Brain pericyte (primary cell): ENCODE measurements at places on chromosomes 6 and 20.

- DNase-seq = no peak
Measured at GRCh38 chr20:60591172-60591799, 633.1 kb downstream of the CDH26 start.

GRCh38 chr20:56574531-56575142 lies 41.6 kb downstream of the FAM209B start:
- no peak for DNase-seq

GRCh38 chr6:87276624-87277023 lies 45.8 kb upstream of the SMIM8 start:
- no peak for DNase-seq

DNA sequence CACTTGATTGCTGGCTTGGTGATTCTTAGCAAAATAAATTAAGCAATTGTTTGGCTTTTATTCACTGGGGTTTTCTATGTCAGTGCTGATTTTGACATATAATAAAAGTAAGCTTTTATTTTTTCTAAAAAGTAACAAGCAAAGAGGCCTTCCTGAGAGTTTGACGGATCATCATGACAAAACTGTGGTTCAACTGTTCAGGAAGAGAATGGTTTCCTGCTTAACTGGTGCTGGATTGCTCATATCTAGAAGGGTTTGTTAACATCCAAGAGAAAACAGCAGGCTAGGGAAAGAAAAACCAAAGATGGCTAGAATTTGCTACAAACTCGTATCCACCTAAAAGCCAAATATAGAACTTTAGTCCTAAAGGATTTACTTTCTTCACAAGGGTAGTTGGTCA lies 21.2 kb downstream of the SERPINB1 start:
- DNase-seq = no peak

DNA sequence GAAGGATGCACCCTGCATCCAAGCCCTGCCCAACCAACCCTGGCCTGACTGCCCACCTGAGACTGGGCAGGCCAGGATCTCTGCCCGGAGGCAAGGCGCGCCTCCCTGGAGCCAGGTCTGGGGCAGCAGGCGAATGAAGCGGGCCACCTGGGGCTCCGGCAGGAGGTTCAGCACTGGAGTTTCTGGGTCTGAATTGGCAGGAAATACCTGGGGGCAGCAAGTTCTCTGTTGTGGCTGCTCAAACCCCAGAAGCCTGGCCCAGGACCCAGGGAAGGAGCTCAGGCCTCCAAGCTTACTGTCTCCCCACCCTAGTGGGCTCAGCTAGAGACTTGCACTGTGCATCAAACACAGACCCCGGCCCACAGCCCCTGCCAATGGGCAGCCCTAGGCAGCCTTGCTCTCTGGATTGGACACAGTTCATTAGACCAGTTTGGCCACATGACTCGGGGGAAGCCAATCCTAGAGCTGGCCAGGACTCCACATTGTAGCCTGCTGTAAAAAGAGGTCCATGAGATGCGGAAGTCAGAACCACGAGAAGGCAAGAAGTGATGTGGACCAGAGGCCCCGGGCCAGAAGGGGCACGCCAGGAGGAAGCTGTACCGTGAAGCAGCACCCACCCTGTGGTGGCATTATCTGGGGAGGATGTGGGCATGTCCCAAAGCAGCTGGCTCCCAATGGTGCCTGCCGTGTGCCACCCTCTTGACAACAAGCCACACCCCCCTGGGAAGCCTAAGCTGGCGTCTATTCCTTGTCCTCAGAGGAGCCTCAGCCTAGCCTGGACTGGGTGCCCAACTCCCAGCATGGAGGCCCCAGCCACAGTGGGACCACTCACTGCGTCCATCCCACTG lies 3.1 kb downstream of the CPXM1 start:
- no peak for DNase-seq

- no peak for DNase-seq
Measured at GRCh38 chr20:50221501-50222308, 31.1 kb downstream of the CEBPB start.

DNA sequence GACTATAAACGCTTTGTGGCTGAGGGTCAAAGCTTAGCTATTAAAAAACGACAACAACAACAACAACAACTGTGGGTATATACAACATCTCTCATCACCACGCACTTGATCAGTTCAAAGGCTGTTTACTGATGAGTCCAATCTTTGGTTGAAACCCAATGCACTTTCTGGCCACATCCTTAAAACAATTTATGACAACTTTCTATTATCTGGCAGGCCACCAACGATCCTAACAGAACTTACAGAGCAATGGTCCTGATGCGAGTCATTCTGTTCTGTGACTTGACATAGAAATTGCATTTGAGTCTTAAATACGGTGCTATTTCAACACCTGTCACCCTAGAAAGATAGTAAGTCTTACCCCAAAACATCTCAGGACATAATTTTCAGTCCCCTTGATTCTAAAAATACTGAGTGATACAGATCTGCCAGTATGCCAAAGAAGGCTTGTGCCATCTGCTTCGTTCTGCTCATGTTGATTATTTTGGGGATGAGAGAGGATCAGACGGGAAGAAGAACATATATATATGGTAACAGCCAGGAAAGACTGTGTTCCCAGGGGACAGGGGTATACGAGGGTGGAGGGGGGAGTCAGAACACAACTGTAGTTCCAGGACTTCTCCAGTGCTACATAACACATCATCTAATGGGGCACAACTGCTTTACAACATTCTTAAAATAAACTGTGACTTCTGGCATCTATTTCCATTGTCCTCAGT lies 55.8 kb downstream of the PLAGL1 start:
- DNase-seq = no peak

- DNase-seq = no peak
Measured at GRCh38 chr20:19885939-19886660, 128.0 kb downstream of the RIN2 start.

DNA sequence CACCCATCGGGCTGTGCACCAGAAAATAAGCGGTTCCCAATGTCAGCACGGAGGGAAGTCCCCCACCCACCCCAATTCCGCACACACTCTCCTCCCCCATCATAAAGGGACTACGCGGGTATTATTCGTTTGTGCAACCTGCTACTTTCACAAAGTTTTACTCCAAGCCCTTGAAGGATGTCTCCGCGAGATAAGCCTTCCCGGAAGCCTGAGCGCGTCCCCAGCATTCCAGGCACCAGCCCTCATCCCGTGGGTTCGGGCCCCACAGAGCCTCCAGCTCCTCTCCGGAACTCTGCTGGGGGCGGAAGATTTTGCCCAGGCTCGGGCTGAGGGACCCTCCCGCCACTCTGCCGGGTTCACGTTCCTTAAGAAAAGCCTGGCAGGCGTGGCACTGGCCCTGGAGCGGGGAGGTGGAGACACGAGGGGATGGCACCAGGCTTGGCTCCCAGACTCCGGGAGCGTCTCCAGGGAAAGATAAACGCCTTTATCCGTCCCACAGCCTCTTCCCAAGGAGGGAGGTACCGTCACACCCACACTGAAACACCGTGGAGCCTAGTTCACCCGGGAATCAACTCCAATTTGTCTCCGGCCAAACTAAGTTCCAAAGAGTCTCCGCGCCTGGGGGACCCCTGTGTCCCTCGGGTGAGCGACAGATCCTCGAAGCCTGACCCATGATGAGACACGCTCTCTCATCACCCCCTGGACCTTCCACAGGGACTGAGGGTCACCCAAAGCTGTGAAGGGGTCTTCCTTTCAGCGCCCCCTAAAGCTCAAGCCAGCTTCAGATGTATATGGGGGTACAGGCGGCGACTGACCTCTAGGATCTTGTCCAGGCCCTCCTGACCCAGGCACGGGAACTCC lies 934 bp downstream of the KCNK5 start:
- DNase-seq = no peak

GRCh38 chr6:33839399-33840047 lies 35.7 kb upstream of the MLN start:
- DNase-seq = no peak

- DNase-seq = no peak
Measured at GRCh38 chr6:81800666-81801065, 48.2 kb upstream of the TENT5A start.

- no peak for DNase-seq
Measured at GRCh38 chr6:115270953-115271352, 789.7 kb downstream of the FRK start.

GRCh38 chr6:90922325-90922724 lies 335.5 kb upstream of the MAP3K7 start:
- DNase-seq = no peak

- no peak for DNase-seq
Measured at GRCh38 chr20:33521461-33521860, 31.6 kb downstream of the CBFA2T2 start.

- no peak for DNase-seq
Measured at GRCh38 chr6:98842342-98843180, 8.2 kb downstream of the POU3F2 start.

- DNase-seq = no peak
Measured at GRCh38 chr6:31826793-31827285, 699 bp upstream of the HSPA1B start.

DNA sequence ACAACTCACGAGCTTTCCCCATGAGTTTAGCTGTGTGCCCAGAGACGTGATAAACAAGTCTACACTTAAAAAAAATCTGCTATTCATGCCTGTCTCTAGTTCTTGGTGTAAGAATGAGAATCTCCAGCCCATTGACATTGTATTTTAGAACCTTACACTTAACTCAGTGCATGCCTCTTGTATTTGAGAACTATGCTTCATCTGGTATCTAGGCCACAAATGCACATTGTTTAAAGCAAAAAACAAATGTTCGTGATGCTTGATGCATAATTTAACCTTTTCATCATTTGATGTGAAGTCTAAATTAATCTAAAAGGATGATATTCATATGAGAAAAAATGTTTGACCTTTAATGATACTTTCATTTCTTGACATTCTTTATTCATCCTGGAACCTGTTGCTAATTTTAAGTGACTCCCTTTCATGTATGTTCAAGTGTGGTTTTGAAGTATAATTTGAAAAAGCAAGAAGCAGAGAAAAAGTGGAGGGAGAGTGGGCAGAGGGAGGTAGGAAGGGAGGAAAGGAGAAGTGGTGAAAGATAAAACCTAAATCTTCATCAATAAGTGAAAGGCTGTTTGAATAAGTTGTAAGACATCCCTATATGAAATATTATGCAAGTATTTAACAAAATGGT lies 116.9 kb downstream of the PFDN4 start:
- DNase-seq = no peak

GRCh38 chr20:43949741-43950618 lies 35.3 kb downstream of the TOX2 start:
- DNase-seq = no peak

- DNase-seq = no peak
Measured at GRCh38 chr6:120392941-120393340, 941.3 kb downstream of the TBC1D32 start.

- no peak for DNase-seq
Measured at GRCh38 chr20:3980260-3981131, 34.9 kb downstream of the RNF24 start.

GRCh38 chr20:2991532-2991931 lies 51.9 kb upstream of the GNRH2 start:
- DNase-seq = no peak

GRCh38 chr20:34829191-34829590 lies 3.7 kb upstream of the NCOA6 start:
- no peak for DNase-seq

DNA sequence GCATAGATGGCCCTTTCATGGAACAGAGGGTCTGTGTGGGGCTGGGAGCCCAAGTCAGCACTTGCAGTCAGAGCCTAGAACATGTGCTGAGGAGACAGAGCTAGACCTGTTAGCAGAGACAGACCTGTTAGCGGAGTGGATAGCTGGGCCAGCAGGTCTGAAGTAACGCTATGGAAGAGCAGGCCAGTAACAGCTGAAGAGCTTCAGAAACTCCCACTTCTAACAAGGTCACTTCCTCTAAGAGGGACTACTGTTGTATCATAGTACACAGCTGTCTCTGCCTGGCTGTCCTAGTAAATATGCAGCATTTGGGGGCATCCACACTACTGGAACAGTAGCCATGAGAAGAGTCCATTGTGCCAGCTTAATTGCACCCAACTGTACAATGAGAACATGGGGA lies 41.2 kb upstream of the POLR1H start:
- DNase-seq = no peak

GRCh38 chr6:37588735-37589108 lies 89.0 kb upstream of the CCDC167 start:
- DNase-seq = no peak

DNA sequence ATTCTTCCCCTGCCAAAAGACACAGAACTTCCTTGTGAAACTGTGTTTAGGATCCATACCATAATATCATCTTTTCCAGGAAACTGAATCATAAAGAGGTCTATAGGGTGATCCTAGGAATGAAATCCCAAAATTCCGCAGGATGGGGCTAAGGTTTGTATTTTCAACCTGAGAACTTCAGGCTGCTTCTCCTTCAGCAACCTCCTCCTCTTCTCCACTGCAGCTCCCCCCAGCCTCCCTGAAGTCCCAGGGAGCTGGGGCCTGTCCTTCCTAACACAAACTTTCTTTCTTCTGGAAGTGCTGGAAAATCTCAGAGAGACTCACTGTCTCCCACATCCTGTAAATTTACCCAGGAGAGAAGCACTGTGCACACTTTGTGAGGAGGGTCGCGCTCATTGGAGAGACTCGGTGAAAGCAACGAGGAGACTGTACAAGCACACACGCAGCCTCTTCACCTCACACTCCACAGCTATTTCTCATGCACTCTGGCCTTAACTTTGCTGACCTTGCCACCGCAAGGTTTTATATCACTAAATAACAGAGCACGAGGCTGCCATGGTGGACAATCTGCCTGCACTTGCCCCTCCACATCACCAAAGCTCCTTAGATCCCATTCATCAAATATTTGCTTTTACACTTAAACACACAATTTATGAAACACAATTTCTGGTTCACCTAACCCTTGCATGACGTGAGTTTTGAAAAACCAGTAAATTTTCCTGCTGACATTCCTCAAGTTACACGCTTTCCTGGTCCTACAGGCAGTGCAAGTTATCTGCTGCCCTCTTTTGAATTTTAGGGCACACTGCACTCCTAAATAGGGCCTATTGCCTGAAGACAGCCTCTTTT lies 14.3 kb downstream of the ID4 start:
- peak; percentile 18 for DNase-seq

DNA sequence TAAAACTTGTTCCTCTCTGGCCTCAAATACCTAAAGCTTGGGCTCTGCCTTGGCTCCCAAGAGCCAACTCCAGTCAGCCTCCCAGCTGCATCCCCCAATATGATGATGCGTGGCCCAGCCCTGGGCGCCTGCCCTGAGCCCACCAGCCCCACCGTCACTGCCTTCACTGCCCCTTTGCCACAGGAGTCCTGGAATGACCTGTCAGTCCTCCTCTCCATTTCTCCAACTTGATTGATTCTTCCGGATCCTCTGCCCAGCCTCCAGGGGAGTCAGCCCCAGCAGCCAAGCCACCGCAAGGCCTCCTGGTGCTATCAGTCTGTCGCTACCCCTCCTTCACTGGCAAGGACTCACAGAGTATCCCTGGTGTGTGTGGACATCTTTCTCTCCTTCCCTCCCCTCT lies 96.7 kb upstream of the PMEPA1 start:
- no peak for DNase-seq

- no peak for DNase-seq
Measured at GRCh38 chr6:53616450-53617357, 48.9 kb downstream of the KLHL31 start.

- no peak for DNase-seq
Measured at GRCh38 chr6:39577446-39578165, 147.6 kb downstream of the KIF6 start.
